Fibroblast of villous mesenchyme (primary cell): ENCODE measurements at places on chromosomes 2 and 18. TPM values are rescaled to one million over a fixed set of nuclear protein-coding genes. Genes with fewer than 3 reads are reported as not detected.

Gene HOXD3
- total RNA-seq, result 14.5 and 21.6 TPM in 2 replicates

Gene RAB27B
- total RNA-seq, result 3.9 and 6.5 TPM in 2 replicates

Gene C2orf80
- total RNA-seq, result not detected in 2 replicates

Gene CNGA3
- not detected in 2 replicates for total RNA-seq

Gene IL1RL2
- total RNA-seq, result 0.32 and 1.3 TPM in 2 replicates

Gene EMX1
- total RNA-seq, result not detected in 2 replicates

Gene PLEKHH2
- 3.9 and 7.3 TPM in 2 replicates for total RNA-seq

Gene STARD6
- total RNA-seq, result 0.43 TPM in 1 of 2 replicates, not detected in the other

Gene STAT4
- total RNA-seq, result 1.3 and 2.6 TPM in 2 replicates

Gene DNAH7
- under 0.01 and 0.32 TPM in 2 replicates for total RNA-seq

Gene TMEM198
- 2.6 and 2.9 TPM in 2 replicates for total RNA-seq

Gene CTAGE1
- 0.43 TPM in 1 of 2 replicates, not detected in the other for total RNA-seq

Gene MYO5B
- under 0.01 TPM in 2 replicates for total RNA-seq

Gene BMP10
- not detected in 2 replicates for total RNA-seq

Gene CHRND
- total RNA-seq, result not detected in 2 replicates

Gene ADRA2B
- not detected in 2 replicates for total RNA-seq

Gene CCBE1
- total RNA-seq, result 7.4 and 10.4 TPM in 2 replicates

Gene GPR39
- 3.2 and 5.6 TPM in 2 replicates for total RNA-seq

Gene GPR35
- 0.32 and 0.43 TPM in 2 replicates for total RNA-seq

Gene TBR1
- total RNA-seq, result under 0.01 TPM in 1 of 2 replicates, not detected in the other

Gene C18orf32
- total RNA-seq, result 11.7 and 24.5 TPM in 2 replicates

Gene FER1L5
- 0.64 and 0.86 TPM in 2 replicates for total RNA-seq

Gene TUBA3E
- total RNA-seq, result not detected in 2 replicates

Gene CLEC4F
- not detected in 2 replicates for total RNA-seq

Gene AMMECR1L
- 14.2 and 22.0 TPM in 2 replicates for total RNA-seq

Gene FBXO41
- total RNA-seq, result 1.3 and 1.6 TPM in 2 replicates

Gene KLHL41
- total RNA-seq, result 0.32 and 0.43 TPM in 2 replicates

Gene AQP12A
- total RNA-seq, result not detected in 2 replicates

Gene MTCL1
- 59.6 and 80.5 TPM in 2 replicates for total RNA-seq

Gene CD8B2
- not detected in 2 replicates for total RNA-seq

Gene PIEZO2
- total RNA-seq, result 1.7 and 4.5 TPM in 2 replicates

Gene PLGLB2
- 1.6 and 2.6 TPM in 2 replicates for total RNA-seq

Gene CYRIA
- total RNA-seq, result 0.43 and 0.97 TPM in 2 replicates

Gene STK25
- 210 and 245 TPM in 2 replicates for total RNA-seq

Gene GALR1
- not detected in 2 replicates for total RNA-seq

Gene NEUROD1
- total RNA-seq, result not detected in 2 replicates

Gene SLC1A4
- total RNA-seq, result 7.8 and 11.3 TPM in 2 replicates

Gene MROH2A
- total RNA-seq, result not detected in 2 replicates

Gene FBXO48
- total RNA-seq, result 0.32 and 0.86 TPM in 2 replicates

Gene OBSL1
- total RNA-seq, result 67.0 and 86.8 TPM in 2 replicates

Gene COX7A2L
- 174 and 189 TPM in 2 replicates for total RNA-seq

Gene GPR75
- total RNA-seq, result 2.6 and 4.7 TPM in 2 replicates

Gene MTLN
- total RNA-seq, result 45.8 and 75.7 TPM in 2 replicates

Gene KCTD18
- 16.4 and 17.4 TPM in 2 replicates for total RNA-seq

Gene PUS10
- 4.2 and 7.8 TPM in 2 replicates for total RNA-seq

Gene EVA1A
- total RNA-seq, result 44.9 and 48.3 TPM in 2 replicates
